MV-4-11 (cell line): ENCODE measurements at places on chromosomes 4 and X.

GRCh38 chrX:10047133-10047532, 80.0 kb downstream of the CLDN34 start:
- DNase-seq: no peak

DNA sequence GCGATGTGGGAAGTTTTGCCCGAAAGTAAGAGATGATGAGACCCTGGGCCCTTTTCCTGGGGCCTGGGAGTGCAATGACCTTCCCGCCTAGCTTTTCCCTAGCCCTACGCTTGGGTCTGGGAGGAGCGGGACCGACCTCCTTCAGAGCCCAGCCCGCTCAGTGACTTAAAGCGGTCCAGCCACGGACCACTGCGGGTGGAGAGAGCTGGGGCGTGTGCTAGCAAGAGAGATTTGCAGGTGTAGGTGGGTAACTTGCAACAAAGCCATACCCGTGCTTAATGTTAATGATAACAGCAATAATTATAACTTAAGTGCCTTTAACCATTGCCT, 503 bp upstream of the PDE5A start:
- DNase-seq: no peak

- no peak for DNase-seq
Measured at GRCh38 chr4:123230061-123230460, 166.5 kb upstream of the SPRY1 start.

GRCh38 chr4:82644734-82645126, 82.9 kb upstream of the TMEM150C start:
- no peak for DNase-seq

DNA sequence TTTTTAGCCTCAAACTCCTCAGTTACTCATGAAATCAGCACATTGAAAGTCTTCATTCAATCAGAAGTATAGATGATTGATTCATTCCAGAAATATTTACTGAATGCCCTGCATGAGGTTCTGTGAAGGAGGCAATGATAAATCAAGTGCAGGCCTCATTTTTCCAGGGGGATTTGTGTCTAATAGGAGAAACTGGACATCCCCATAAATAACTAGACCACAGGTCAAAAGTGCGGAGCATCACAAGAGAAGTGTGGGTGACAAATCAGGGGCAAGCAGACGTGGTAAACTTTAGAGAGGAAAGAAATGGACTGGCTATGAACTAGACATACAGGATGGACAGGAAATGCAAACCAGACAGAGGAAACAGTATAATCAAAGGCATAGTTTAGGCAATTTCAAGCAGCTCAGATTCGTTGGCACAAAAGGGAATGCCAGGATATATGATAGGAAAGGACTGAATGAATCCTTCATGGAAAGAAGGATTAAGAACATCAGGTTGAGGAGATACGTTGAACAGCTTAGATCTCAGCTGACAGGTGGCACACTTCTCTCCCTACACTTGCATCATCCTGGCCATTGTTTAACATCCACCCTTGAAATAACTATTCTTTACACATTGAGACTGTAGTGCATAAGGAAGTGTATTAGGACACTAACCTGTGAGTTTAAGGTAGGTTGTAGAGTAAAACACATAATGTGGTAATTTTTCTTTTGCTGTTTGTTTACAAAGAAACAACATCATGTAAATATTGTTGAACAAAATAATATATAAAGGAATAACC, 69.6 kb upstream of the RASGEF1B start:
- no peak for DNase-seq

DNA sequence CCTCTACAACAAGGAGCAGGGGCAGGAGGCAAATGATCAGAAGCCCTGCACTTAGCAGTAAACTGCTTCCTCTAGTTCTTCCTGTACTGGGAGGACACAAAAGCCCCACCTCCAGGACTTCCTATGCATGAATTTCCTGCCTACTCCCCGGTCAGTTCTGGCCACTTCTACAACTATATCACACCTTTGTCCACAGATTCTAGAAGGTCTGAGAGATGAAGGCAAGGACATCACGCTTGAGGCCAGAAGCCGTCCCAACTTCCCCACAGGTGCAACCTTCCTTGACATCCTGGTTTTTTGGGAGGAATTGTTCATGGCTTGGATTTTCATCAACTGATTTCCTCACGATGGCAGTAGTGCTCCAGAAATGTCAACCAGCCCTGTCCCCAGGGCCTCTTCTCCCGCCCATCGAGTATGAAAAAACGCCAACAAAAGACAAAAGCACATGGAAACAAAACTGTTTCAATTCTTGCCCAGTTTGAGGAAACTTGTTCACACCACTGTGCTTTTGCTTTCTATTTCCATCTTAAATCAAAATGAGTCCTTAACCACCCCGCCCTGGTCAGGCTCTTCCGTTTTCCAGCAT, 206.5 kb upstream of the STK26 start:
- DNase-seq: peak; percentile 89

DNA sequence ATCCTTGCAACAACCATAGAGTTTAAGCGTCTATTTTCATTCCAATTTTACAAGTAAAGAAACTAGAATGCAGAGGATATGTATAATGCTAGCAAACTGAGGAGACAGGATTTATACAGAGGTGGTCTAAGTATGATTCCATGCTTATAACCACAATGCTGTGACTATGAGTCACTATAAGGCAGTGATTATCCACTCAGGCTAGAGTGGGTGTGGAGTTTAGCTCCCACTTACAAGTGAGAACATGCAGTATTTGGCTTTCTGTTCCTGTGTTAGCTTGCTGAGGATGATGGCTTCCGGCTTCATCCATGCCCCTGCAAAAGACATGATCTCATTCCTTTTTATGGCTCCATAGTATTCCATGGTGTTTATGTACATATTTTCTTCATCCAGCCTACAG, 41.6 kb upstream of the EDA2R start:
- no peak for DNase-seq

GRCh38 chr4:149886786-149887490, 71.3 kb upstream of the IQCM start:
- peak; percentile 43 for DNase-seq

GRCh38 chr4:182015893-182016292, 227.3 kb upstream of the TENM3 start:
- no peak for DNase-seq

DNA sequence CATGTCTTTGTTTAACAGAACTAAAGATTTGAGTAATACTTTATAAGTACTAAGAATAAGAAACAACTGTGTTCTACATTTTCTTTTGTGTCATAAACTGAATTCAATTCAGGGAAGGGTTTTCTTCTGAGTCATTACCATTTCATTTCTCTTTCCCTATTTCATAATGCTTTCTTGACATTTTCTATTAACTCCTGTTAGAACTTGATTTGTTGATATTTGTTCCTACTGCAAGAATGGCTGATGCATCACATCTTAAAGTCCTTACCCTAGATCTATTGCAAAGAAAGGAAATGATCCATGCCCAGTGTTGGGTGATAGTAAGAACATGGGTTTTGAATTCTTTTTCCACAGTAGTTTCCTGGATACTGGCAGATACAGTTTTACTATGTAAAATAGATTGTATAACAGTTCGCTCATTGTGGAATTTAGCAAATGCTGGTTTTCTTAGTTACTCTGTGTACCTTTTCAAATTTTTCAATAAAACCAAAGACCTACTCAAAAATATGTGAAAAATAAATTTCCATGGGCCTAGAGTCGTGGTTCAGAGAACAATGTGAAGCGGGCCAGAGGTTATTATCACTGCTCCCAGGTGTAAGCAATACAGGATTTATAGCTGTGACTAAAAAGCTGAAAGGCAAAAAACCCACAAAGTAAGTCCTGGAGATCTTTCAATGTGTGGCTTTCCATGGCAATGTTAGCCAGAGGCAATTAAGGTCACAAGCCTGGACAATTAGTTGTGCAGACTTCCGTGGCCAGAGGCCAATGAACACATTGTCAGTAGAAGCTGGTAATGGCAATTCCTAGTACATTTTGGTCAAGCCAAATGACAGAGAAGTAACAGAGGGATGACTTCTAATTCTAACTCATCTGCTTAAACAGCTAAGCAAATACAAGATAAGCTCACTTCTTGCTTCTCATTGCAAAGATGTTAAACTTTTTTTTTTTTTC, 127.3 kb upstream of the FAT4 start:
- no peak for DNase-seq

DNA sequence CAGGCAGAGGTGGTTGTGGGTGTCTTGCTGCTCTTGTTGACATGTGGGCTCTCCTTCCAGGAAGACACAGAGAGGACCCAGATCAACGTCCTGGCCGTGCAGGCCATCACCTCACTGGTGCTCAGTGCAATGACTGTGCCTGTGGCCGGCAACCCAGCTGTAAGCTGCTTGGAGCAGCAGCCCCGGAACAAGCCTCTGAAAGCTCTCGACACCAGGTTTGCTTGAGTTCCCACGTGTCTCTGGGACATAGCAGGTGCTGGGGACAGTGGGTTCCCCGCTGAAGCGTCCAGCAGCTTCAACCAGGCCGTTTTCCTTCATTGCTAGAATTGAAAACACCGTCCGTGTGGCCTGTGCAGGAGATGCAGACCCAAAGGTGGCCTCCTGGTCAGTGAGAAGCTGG, 25.6 kb upstream of the MSANTD1 start:
- DNase-seq: no peak

GRCh38 chrX:367866-368265, 18.8 kb downstream of the PPP2R3B start:
- DNase-seq: no peak

GRCh38 chrX:73127700-73128241, 48.5 kb upstream of the PABPC1L2A start:
- no peak for DNase-seq

GRCh38 chr4:143356493-143356892, 19.8 kb downstream of the GAB1 start:
- no peak for DNase-seq

DNA sequence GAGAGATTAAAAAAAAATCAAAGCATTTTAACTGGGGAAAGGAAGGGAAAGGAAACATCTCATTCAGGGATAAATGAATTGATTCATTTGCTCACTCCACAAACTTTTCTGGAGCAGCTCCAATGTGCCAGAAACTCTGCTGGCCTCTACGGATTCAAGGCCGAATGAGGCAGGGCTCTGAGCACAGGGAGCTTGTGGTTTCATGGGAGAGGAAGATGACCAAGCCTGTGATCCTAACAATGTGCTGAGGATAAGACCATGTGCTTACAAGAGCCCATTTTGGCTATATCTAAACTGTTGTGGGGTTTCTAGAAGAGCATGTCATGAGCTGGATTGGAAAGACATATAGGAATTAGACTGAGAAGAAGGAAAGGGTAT, 137.5 kb downstream of the ZNF674 start:
- DNase-seq: no peak

- no peak for DNase-seq
Measured at GRCh38 chrX:107348051-107348450, 101.4 kb upstream of the FRMPD3 start.

GRCh38 chr4:169662206-169662605, 41.8 kb downstream of the CLCN3 start:
- no peak for DNase-seq

GRCh38 chr4:30726090-30726675, 6.0 kb downstream of the PCDH7 start:
- DNase-seq: no peak

GRCh38 chrX:46366381-46367207, 178.6 kb downstream of the ZNF674 start:
- no peak for DNase-seq

GRCh38 chrX:132393992-132394391, 94.8 kb downstream of the MBNL3 start:
- DNase-seq: no peak

- DNase-seq: no peak
Measured at GRCh38 chr4:57037982-57038604, 59.4 kb downstream of the POLR2B start.

DNA sequence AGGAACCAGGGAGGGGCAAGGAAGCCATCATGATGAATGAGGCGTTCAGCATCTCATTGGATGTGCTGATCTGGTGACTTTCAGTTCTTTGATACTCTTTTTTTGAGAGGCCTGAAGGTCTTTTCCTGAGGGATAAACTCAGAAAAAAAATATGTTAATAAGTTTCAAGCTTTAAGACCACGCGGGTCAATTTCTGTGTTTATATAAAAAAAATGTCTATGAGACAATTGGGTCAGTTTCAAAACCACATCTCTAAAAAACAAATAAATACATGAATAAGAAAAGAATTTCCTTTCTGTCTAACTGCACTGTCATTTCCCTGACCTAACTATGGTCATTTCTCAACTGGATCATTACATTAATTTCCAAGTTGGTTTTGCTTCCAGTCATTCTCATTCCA, 62.6 kb downstream of the TRIML1 start:
- no peak for DNase-seq

- peak; percentile 5 for DNase-seq
Measured at GRCh38 chr4:176642472-176642871, 150.2 kb downstream of the VEGFC start.

DNA sequence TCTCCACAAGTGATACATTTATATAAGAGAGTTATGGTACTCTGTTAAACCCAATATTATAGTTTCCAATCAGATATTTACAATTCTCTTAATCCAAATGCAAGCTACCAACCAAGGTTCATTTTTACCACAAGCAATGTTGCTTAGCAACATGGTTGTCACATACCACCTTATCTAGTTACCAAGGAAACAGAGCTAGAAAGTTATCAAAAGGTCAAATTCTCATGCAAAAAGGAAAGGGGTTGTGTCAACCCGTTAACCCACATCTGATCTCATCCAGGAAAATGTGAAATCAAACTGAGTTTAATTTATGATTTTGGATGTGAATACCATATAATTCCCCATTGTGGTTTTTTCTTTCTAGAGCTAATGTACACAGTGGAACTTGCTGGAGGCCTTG, 274.1 kb upstream of the MAGEB2 start:
- DNase-seq: no peak

GRCh38 chr4:128291096-128291495, 3.5 kb upstream of the PGRMC2 start:
- no peak for DNase-seq

DNA sequence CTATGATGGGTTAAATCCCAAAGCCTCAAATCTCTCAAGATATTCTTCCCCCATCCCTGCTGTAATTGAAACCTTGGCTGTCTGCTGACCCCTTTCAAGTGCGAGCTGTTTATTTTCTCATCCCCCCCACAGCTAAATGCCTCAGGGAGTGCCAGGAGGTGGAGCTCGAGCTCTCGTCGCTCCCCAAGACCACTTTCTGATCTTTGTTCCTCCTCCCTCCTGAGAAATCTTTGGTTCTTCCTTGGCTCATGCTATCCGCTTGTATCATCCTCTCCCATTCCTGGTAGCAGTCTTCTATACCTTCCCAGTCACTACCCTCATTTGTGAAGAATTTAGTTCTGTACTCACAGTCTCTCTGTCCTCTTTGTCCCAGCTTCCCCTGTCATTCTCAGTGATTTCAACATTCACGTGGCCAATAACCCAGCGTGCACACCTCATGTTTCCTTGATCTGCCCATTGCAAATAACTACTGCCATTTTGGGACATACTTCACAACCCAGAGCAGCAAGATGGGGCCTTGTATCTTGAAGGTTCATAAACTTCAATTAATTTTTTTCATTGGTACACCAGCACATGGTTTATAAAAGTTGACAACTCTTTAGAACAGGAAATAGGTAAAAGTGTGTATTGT, 9.2 kb upstream of the SLC25A43 start:
- no peak for DNase-seq

DNA sequence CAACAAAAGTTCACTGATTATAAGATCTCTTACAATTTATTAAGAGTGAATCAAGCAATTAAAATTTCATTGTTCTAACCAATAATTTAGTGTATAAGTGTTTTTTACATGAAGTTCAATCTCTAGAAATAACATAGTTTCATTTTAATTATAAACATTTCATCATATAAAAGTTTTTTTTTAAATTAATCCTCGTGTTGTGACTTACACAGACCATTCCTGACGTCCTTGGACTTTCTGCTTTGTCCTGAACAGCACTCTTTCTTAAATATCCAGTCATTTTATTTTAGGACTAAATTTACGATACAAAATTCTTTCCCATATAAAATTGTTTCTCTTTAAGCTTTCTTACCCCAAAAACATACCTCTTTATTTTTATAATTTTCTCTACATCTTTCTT, 841.7 kb upstream of the POU3F4 start:
- DNase-seq: no peak
